Activated CD4-positive, alpha-beta T cell treated with anti-CD3 and anti-CD28 coated beads for 36 hours (primary cell): ENCODE measurements at places on chromosomes 1 and 21. TPM values are rescaled to one million over a fixed set of nuclear protein-coding genes. Genes with fewer than 3 reads are reported as not detected.

- H3K4me1 ChIP-seq = peaks cover 34% of the 10 kb centered on the region
- H3K27ac ChIP-seq = no peak overlapping the region
- no peak overlapping the region for H3K4me3 ChIP-seq
- H3K36me3 ChIP-seq = no peaks in the 10 kb centered on the region
These were observed 1.7 kb downstream of the RAB7B start for GRCh38 chr1:206001476-206001888.

DNA sequence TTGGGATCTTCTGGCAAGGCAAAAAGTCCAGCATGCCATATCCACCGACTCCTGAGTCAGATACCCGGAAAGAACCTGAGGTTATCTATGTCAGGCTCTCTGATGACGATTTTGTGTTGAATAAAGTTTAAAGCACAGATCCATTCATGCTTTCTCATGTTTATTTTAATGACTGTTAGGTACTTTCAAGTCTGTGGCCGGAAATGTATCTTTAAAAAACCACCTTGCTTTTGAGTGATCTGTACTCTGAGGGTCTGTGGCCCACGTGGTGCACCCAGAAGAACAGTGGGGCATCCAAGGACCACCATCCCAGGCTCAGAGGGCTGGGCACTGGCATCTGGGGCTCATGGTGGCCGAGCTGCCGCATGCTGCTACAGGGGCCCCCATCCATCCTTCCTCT lies 30.1 kb upstream of the VASH2 start:
- H3K27ac ChIP-seq = no peak overlapping the region
- no peak for DNase-seq
- no peak overlapping the region for H3K4me3 ChIP-seq
- H3K36me3 ChIP-seq = no peaks in the 10 kb centered on the region
- H3K27me3 ChIP-seq = peaks cover 7% of the 10 kb centered on the region
- no peaks in the 10 kb centered on the region for H3K4me1 ChIP-seq

GRCh38 chr1:53254011-53254640 lies 15.8 kb upstream of the MAGOH start:
- no peak overlapping the region for H3K4me3 ChIP-seq
- H3K27me3 ChIP-seq = no peaks in the 10 kb centered on the region
- H3K4me1 ChIP-seq = no peaks in the 10 kb centered on the region
- no peak for DNase-seq
- no peak overlapping the region for H3K27ac ChIP-seq
- H3K36me3 ChIP-seq = peaks cover 63% of the 10 kb centered on the region

- H3K4me3 ChIP-seq = no peak overlapping the region
- peaks cover 45% of the 10 kb centered on the region for H3K27me3 ChIP-seq
- peaks cover 3% of the 10 kb centered on the region for H3K4me1 ChIP-seq
- DNase-seq = no peak
- H3K27ac ChIP-seq = no peak overlapping the region
- no peaks in the 10 kb centered on the region for H3K36me3 ChIP-seq
These were observed 2.7 kb downstream of the SLC35F3 start for GRCh38 chr1:233907151-233907550.

- peaks cover 4% of the 10 kb centered on the region for H3K4me1 ChIP-seq
- H3K27me3 ChIP-seq = no peaks in the 10 kb centered on the region
- DNase-seq = peak; percentile 88
- no peaks in the 10 kb centered on the region for H3K36me3 ChIP-seq
- H3K27ac ChIP-seq = no peak within 1 kb of the TSS
- H3K4me3 ChIP-seq = peak within 1 kb of the TSS; percentile 75
These were observed at the start of gene PLOD1 for GRCh38 chr1:11934302-11935056. TSS of gene PLOD1 (plus strand) at chr1:11934717. CDS start at chr1:11934780, 63 bp downstream.

DNA sequence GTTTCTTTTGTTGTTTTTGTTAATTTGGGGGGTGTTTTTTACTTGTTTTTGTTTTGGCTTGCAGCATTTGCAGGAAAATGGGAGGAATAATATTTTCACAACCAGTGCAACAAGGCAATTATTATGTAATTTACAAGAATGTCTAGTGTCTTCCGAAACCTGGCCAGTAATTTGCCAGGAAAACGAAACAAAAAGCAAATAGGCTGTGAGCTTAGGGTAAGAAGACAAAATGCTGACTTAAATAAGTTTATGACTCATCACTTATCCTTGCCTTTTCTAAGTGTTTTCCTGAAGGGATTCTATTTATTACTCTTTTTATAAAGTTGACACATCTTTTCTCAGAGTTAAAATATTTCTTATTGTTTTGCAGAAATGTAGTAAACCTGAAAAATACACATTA lies 49.8 kb downstream of the KCNT2 start:
- H3K27ac ChIP-seq = no peak overlapping the region
- H3K4me1 ChIP-seq = no peaks in the 10 kb centered on the region
- H3K4me3 ChIP-seq = no peak overlapping the region
- H3K27me3 ChIP-seq = no peaks in the 10 kb centered on the region

Gene OLFML2B
- 0.28 TPM for total RNA-seq
